Fibroblast of skin of right quadriceps (primary cell): ENCODE measurements at places on chromosomes 7 and 10.

DNA sequence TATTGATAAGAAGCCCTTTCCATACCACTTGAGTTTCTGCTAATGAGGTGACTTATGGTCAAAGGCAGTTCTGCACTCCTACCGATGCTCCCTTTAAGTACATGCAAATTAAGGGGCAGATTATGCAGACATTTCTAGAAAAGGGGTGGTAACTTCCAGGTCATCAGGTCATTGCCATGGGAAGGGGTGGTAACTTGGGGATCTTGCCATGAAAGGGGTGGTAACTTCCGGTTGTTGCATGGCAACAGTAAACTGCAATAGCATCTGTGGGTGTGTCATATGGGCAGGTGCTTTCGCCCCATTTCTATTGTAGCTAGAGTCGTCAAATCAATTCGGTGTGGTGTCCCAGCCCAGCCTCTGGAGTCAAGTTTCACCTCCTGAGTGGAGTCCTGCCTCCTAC, 150.9 kb downstream of the UBE2H start:
- DNase-seq = no peak

DNA sequence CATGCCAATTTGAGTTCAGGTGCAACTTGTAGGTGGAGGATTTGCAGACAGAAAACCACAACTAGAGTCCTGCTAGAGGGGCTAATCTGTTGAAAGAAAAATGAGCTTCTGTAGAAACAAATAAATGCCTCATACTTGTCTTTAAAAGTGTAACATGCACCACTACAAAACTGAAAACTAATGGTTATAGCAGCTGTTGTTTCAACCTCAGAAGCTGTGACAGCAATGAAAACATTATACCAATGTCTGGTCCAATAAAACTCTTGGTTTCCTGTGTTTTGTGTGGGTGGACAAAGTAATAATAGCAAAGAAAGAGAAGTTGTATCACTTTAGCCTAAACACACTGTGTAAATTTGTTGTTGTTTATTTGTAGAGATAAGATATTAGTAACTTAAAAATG, 3.4 kb upstream of the PPP1R9A start:
- no peak for DNase-seq

GRCh38 chr7:98968621-98969020, 90.3 kb downstream of the TRRAP start:
- DNase-seq = no peak

- DNase-seq = no peak
Observed at GRCh38 chr10:129184196-129184595, 282.8 kb upstream of the MGMT start.

DNA sequence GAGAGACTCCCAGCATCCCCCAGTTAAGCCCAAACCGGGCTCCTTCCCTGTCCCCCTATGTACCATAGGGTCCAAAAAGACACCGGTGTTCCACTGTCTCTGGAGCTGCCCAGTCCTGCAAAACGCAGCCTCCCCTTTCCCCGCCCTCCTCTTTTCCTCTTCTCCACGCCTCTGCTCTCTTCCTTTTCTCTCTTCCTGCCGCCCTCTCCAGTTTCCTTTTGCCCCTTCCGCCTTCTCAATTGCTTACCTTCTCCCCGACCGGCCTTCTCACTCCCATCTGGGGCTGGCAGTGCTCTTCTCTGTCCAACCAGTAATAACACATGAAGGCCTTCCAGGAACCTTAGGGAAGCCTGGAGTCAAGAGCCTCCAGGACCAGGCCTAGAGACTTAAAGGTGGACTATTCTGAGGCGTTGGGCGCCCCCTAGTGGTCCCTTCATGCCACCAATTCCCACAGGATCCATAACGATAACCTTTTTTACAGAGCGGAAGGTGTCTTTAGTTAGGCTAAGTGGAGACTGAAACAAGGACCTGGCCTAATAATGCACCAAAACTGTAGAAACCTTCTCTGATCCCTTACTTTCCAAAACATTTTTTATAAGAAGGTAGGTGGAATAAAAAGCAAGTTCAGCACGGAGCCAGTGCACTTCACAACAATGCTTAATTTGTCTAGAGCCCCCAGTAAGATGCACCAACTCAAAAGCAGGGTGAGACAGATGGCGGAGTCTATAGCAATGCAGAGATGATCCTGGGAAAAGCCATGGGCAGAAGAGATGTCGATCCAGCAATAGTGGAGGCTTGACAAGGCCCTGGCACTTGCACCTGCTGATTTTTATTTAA, 27.2 kb upstream of the MSRB2 start:
- DNase-seq = peak; percentile 65

- no peak for DNase-seq
Observed at GRCh38 chr10:74040200-74041126, 42.5 kb downstream of the VCL start.

- no peak for DNase-seq
Observed at GRCh38 chr7:95758187-95758586, 14.2 kb upstream of the DYNC1I1 start.

DNA sequence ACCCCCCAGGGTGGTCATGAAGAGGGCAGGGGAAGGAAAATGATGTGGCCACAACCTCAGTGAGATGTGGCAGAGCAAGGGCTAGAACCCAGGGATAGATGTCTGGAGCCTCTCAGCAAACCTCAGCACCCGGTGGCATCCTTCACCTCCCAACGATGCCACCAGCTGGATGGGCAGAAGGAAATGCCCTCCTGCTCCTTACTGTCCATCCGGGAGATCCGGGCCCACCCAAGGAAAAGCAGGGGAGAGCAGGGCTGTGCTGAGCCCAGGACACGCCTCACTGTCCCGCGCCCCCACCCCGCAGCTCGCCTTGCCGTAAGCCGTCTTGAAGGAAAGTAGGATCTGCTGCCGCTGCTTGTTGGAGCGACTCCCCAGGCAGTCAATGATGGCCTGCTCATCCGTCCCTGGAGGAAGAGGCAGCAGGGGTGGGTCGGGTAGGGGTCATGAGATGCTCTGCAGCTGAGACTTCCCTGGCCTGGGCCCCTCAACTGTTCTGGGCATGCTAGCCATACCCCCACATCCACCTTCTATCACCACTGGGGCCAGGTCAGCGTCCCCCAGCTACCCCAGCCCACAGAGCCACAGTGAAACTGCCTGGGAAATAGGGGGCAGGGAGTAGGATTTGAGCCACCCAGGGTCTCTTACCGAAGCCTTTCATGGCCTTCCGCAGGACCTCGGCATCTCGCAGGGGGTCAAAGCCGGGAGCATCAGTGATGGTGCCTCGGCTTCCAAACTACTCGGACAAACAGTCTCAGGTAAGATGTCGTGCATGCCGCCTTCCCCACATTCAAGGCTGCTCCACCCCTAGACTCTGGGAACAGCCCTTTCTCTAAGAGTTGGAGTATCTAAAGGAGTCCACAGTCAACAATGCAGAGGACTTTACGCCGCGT, 34.3 kb downstream of the PLAC9 start:
- DNase-seq = no peak

DNA sequence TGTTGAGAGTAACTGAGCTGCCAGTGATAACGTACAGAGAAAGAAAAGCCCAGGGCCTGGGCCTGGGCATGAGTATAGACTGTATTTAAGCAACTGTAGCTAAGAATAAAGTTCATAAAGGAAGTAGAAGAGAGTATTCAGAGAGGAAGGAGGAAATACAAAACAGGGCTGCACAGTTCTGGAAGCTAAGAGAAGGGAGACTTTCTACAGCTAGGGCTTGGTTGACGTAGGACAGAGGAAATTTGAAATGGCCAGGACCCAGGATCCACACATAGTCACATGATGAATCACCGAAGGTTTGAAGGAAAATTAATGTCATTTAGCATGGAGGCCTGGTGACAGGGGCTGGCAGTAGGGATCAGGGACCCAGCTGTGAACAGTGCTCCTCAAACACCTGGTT, 66.7 kb downstream of the ARL4A start:
- DNase-seq = no peak

DNA sequence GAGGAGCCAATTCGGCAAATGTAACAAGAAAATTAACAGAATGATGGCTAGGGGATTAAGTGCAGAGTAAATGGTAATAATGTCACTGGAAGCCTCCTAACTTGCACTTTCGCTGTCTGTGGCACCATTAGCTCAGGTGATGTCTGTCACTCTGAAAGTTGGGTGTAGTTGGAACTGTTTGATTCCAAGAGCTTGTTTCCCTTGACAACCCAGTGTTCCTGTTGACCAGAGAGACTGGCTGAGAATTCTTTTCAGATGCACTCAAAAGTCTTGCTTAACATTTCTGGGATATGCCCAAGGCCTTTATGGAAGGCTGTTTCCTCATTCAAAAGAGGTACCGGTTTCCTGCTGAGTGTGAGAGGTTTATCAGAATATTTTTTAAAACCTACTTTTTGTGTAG, 49.6 kb downstream of the PLPP4 start:
- no peak for DNase-seq

GRCh38 chr7:45977256-45977780, 56.2 kb upstream of the IGFBP3 start:
- DNase-seq = no peak

DNA sequence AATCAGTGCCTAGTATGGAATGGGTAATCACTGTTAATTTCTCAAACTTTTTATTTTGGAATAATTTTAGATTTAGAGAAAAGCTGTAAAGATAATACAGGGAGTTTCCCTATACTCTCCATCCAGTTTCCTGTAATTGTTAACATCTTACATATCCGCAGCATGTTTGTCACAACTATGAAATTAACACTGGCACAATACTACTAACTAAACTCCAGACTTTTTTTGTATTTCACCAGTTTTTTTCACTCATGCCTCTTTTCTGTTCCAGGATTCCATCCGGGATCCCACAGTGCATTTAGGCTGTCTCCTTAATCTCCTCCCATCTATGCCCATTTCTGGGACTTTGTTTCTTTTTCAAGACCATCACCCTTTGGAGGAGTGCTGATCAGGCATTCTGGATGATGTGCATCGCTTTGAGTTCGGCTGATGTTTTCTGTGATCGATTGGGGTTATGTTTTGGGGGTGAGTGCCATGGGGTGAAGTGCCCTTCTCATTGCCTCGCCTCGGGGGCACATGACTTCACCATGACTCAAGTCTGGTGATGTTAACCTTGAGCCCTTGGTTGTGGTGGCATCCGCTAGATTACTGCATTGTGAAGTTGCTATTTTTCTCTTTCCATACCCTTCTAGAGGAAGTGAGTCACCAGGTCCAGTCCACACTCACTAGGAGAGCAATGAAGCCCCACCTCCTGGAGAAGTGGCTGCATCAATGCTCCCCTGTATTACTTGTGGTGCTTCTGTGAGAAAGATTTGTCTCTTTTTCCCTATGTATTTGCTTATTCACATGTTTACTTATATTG, 43.9 kb upstream of the GRB10 start:
- DNase-seq = peak; percentile 81

GRCh38 chr7:76233538-76234281, 32.0 kb downstream of the SRRM3 start:
- no peak for DNase-seq

DNA sequence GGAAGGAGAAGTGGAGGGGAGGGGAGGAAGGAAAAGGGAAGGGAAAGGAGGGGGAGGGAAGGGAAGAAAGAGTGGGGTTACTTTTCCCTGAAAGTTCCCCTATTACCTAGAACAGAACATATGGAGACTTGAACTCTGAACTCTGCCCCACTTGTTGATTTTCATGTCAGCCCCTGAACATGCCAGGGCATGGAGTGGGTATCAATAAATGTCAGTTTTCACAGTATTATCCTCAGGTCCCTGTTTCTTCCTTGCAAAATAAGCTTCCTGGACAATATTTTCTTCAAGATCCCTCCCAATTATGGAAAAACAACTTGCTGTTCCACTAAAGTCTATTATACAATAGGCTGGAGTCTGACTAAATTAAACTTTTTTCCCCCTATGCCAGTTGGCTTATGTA, 46.9 kb upstream of the LYZL1 start:
- DNase-seq = no peak

- DNase-seq = no peak
Observed at GRCh38 chr10:22825841-22826240, 102.0 kb upstream of the ARMC3 start.

DNA sequence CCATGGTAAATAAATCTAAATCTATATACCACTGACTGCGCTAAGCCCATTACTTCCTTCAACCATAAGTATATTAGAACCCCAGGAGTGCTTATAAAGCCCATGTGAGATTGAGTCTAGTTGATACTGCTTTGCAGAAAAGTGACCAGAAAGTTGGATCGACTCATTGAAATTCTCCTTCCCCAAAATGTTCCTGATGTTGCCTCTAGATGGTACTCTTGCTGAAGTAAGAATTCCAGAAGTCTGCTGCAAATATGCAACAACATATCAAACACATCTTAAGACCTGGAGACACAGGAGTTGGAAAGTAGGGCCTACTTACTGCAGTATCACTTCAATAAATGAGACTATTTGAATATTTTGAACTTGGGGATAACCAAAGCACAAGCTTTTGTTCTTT, 550.8 kb downstream of the IPMK start:
- DNase-seq = no peak

DNA sequence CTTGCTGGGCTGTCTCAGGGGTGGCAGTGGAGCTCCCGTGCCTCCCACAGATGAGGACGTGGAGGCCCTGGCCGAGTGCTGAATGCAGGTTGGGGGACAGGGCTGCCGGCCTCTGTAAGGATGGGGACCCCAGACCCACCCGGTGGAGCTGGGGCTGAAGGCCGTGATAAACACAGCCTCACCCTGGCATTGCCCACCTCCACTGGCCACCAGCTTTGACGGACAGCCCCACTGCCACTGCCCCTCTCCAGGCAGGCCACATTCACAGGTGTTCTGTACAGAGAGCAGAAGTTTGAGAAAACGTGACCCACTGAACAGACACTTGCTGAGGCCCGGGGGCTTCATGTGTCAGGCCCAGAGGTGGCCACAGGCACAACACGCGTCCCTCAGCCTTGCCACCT, 126.2 kb downstream of the LHPP start:
- DNase-seq = no peak

DNA sequence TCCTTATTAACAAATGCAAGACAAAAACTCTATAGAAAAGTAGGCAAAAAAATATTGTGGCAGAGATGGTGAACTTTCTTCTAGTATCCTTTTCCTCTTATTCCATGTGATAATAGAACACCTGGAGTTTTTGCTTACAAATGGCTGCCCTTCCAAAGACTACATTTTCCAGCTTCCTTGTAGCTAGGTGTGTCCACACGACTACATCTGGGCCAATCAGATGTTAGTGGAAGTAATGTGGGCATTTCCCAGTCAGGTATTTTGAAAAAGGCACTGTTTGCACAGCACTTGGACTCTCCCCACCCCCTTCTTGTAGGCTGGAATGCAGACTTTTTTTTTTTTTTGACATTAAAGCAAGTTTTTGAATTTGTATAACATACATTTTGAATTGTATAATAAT, 105.5 kb upstream of the TBX20 start:
- no peak for DNase-seq

GRCh38 chr7:143016996-143017395, 9.9 kb downstream of the OR9A2 start:
- no peak for DNase-seq
